Right renal cortex interstitium (tissue), 3 donors: ENCODE measurements at places on chromosomes 13 and 19. TPM values are rescaled to one million over a fixed set of nuclear protein-coding genes. Genes with fewer than 3 reads are reported as not detected.

The FPR2 gene
- polyA plus RNA-seq = not detected

The GFY gene
- not detected for polyA plus RNA-seq

The SHKBP1 gene
- polyA plus RNA-seq = 43.4 TPM

The FCAR gene
- polyA plus RNA-seq = 0.37 TPM

The CPT1C gene
- 8.0 TPM for polyA plus RNA-seq

The ODAD3 gene
- 1.5 TPM for polyA plus RNA-seq

The POSTN gene
- 268 TPM for polyA plus RNA-seq

The KLF1 gene
- 0.44 TPM for polyA plus RNA-seq

The TUBA3C gene
- polyA plus RNA-seq = not detected

The FUT2 gene
- 0.96 TPM for polyA plus RNA-seq
